ENCODE measurements at places on chromosomes 2 and 18. TPM values are rescaled to one million over a fixed set of nuclear protein-coding genes. Genes with fewer than 3 reads are reported as not detected.

The KCNG2 gene
- not detected for total RNA-seq

The CREG2 gene
- total RNA-seq: not detected

The SIX3 gene
- not detected for total RNA-seq

The RIT2 gene
- not detected for total RNA-seq

The GPATCH11 gene
- 3.0 TPM for total RNA-seq

The STK25 gene
- 65.5 TPM for total RNA-seq
